Smooth muscle cell of the umbilical artery (primary cell): ENCODE measurements at places on chromosomes 7 and 10. TPM values are rescaled to one million over a fixed set of nuclear protein-coding genes. Genes with fewer than 3 reads are reported as not detected.

Gene SKIDA1
- 0.30 and 0.42 TPM in 2 replicates for total RNA-seq

Gene LRMDA
- total RNA-seq: 0.30 and 0.92 TPM in 2 replicates

Gene TBXAS1
- 0.30 and 2.4 TPM in 2 replicates for total RNA-seq

Gene PSD
- 2.4 and 12.2 TPM in 2 replicates for total RNA-seq

Gene SPOCK2
- total RNA-seq: under 0.01 and 0.23 TPM in 2 replicates

Gene ZNF727
- not detected in 2 replicates for total RNA-seq

Gene CCDC3
- 0.05 TPM in 1 of 2 replicates, not detected in the other for total RNA-seq

Gene BUB3
- 89.4 and 157 TPM in 2 replicates for total RNA-seq

Gene MEOX2
- under 0.01 TPM in 1 of 2 replicates, not detected in the other for total RNA-seq

Gene ZNF853
- 3.9 and 5.3 TPM in 2 replicates for total RNA-seq

Gene HIP1
- 11.0 and 26.9 TPM in 2 replicates for total RNA-seq

Gene CYP2E1
- 0.60 and 0.89 TPM in 2 replicates for total RNA-seq

Gene PPP1R17
- total RNA-seq: not detected in 2 replicates

Gene BTBD16
- total RNA-seq: not detected in 2 replicates

Gene IL6
- total RNA-seq: 23.2 and 56.5 TPM in 2 replicates

Gene ARMC10
- 41.9 and 44.2 TPM in 2 replicates for total RNA-seq

Gene CLDN3
- not detected in 2 replicates for total RNA-seq

Gene MSMB
- not detected in 2 replicates for total RNA-seq

Gene CHRM2
- 0.14 and 6.2 TPM in 2 replicates for total RNA-seq

Gene KCNH2
- 2.7 and 3.8 TPM in 2 replicates for total RNA-seq

Gene KCNMA1
- 107 and 110 TPM in 2 replicates for total RNA-seq

Gene LEP
- not detected in 2 replicates for total RNA-seq

Gene CAMK2B
- total RNA-seq: not detected in 2 replicates

Gene FXYD4
- not detected in 2 replicates for total RNA-seq

Gene C10orf71
- total RNA-seq: not detected in 2 replicates

Gene ZNF394
- total RNA-seq: 18.1 and 25.8 TPM in 2 replicates

Gene GNGT1
- not detected in 2 replicates for total RNA-seq

Gene C7orf33
- not detected in 2 replicates for total RNA-seq

Gene NPC1L1
- under 0.01 TPM in 1 of 2 replicates, not detected in the other for total RNA-seq

Gene MAT1A
- not detected in 2 replicates for total RNA-seq

Gene PON1
- total RNA-seq: not detected in 2 replicates
